T-cell (primary cell): ENCODE measurements at places on chromosomes 1 and 21.

GRCh38 chr1:47501069-47501468 lies 63.2 kb downstream of the FOXD2 start:
- no peak for DNase-seq
- no peak overlapping the region for H3K27ac ChIP-seq

DNA sequence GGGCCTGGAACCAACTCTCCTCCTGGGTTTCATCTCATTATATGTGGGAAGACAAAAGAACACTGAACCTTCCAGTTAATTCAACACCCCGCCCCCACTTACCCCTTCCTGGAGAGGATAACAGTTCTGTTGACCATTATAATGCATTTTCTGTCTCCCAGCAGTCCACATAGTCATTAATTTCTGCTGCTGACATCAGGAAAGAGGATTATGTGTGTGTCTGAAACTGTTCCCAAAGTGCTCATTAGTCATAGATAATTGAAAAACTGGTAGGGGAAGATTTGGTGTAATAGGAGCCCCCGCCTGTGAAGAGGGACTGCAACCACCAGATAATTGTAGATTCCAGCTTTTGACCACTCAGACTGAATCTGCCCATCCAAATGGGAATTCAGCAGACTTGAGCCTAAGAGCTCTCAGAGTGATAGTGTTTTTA lies 208.7 kb downstream of the FGGY start:
- H3K27ac ChIP-seq = no peak overlapping the region
- H3K4me1 ChIP-seq = no peaks in the 10 kb centered on the region
- no peaks in the 10 kb centered on the region for H3K27me3 ChIP-seq
- no peaks in the 10 kb centered on the region for H3K36me3 ChIP-seq

GRCh38 chr1:32848354-32849063 lies 22.2 kb downstream of the FNDC5 start:
- H3K27me3 ChIP-seq = no peaks in the 10 kb centered on the region
- peaks cover 3% of the 10 kb centered on the region for H3K36me3 ChIP-seq
- DNase-seq = no peak
- no peaks in the 10 kb centered on the region for H3K4me1 ChIP-seq
- H3K4me3 ChIP-seq = no peak overlapping the region
- H3K27ac ChIP-seq = no peak overlapping the region

DNA sequence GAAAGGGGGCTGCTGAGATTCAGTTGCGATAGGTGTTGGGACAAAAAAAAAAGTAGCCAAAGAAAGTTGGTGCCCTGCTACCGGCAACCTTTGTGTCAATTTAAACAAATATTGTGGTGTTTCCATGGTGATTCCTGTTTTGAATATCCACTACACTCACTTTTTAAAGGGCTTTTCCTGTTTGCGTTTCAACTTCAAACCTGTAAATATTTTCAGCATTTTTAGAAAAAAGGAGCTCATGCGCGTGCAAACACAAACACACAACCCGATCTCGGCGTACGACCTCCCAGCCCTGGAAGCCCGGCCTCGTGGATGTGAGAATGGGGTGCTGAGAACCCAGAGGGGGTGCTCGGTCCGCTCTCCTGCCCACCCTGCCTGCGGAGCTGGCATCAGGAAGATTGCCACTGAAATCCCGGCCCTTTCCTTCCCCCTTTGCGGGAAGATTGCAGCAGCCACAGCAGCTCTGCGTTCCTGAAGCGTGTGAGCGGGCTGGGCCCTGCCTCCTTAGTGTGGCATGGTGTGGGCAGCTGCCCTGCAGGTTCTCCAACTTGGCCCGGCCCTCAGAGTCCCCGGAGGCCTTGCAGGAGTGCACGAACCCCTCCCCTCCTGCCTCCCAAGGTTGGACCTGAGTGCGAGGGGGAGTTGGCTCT lies 34.8 kb downstream of the CASZ1 start:
- no peak overlapping the region for H3K4me3 ChIP-seq
- no peaks in the 10 kb centered on the region for H3K36me3 ChIP-seq
- no peak for DNase-seq
- H3K27me3 ChIP-seq = peaks cover 29% of the 10 kb centered on the region
- no peaks in the 10 kb centered on the region for H3K4me1 ChIP-seq
- no peak overlapping the region for H3K27ac ChIP-seq

- no peaks in the 10 kb centered on the region for H3K27me3 ChIP-seq
- no peaks in the 10 kb centered on the region for H3K36me3 ChIP-seq
- no peak overlapping the region for H3K4me3 ChIP-seq
Measured at GRCh38 chr21:35381743-35382310, 332.7 kb upstream of the RUNX1 start.

DNA sequence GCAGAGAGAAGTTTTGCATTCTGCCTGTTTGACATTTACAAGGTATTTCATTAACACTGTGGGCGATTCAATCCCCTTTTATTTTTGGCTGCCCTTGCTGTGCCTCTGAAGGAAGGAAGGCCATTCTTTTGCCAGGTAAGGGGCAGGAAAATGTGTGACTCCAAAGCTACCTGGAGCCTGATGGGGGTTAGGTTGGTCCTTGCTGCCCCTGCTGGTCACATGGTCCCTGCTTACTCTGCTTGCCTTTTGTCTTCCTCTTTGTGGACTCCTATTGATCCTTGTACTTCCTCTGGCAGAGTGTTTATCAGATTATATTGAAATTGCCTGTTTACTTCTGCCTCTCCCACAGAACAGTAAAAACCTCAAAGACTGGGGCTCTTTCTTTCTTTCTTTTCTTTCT lies 65.7 kb downstream of the ST6GALNAC3 start:
- no peak for DNase-seq
- no peak overlapping the region for H3K27ac ChIP-seq
- H3K27me3 ChIP-seq = no peaks in the 10 kb centered on the region
- no peak overlapping the region for H3K4me3 ChIP-seq

GRCh38 chr21:43925096-43925481 lies 60.1 kb downstream of the AGPAT3 start:
- no peak for DNase-seq
- H3K36me3 ChIP-seq = peaks cover 39% of the 10 kb centered on the region
- H3K27me3 ChIP-seq = no peaks in the 10 kb centered on the region
- peaks cover 3% of the 10 kb centered on the region for H3K4me1 ChIP-seq
- no peak overlapping the region for H3K4me3 ChIP-seq
- H3K27ac ChIP-seq = no peak overlapping the region

- no peaks in the 10 kb centered on the region for H3K4me1 ChIP-seq
- H3K27ac ChIP-seq = no peak overlapping the region
- DNase-seq = no peak
- no peak overlapping the region for H3K4me3 ChIP-seq
Measured at GRCh38 chr1:162857850-162858249, 3.1 kb downstream of the CCDC190 start.

DNA sequence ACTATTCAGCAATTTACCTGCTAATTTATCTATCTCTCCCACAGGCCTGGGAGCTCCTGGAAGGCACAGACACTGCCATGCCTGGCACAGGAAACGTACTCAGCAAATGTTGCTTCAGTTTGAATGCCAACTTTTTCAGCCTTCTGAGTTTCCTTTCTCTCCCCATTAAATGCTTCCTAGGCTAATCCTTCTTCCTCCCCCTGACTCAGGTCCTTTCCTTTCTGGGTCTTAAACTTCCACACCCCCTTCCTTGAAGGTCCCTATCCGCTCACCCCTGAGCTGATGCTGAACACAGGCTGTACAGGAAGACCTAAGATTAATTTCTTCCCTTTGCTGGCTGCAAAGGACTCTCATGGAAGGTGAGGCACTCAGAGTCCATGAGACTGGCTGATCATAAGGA lies 40.3 kb upstream of the ECE1 start:
- no peaks in the 10 kb centered on the region for H3K36me3 ChIP-seq
- H3K27ac ChIP-seq = peak overlapping the region; percentile 11
- no peaks in the 10 kb centered on the region for H3K27me3 ChIP-seq
- peaks cover 80% of the 10 kb centered on the region for H3K4me1 ChIP-seq

DNA sequence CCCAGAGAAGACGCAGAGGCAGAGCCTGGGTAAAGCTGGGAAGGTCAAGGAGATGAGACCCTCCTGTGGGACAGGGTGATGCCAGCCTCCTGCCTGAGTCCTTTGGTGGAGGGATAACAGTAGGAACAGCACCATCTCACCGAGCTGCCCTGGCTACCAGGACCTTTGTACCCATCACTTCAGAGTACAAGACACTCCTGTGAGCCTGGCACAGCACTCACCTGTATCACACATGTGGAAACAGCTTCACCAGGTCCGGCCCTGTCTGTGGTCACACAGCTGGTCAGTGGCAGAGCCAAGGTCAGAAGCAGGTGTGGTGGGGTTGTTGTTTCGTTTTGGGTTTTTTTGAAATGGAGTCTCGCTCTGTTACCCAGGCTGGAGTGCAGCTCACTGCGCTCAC lies 5.0 kb upstream of the TMEM200B start:
- H3K36me3 ChIP-seq = no peaks in the 10 kb centered on the region
- no peak overlapping the region for H3K4me3 ChIP-seq
- no peak overlapping the region for H3K27ac ChIP-seq
- DNase-seq = no peak
- no peaks in the 10 kb centered on the region for H3K27me3 ChIP-seq

DNA sequence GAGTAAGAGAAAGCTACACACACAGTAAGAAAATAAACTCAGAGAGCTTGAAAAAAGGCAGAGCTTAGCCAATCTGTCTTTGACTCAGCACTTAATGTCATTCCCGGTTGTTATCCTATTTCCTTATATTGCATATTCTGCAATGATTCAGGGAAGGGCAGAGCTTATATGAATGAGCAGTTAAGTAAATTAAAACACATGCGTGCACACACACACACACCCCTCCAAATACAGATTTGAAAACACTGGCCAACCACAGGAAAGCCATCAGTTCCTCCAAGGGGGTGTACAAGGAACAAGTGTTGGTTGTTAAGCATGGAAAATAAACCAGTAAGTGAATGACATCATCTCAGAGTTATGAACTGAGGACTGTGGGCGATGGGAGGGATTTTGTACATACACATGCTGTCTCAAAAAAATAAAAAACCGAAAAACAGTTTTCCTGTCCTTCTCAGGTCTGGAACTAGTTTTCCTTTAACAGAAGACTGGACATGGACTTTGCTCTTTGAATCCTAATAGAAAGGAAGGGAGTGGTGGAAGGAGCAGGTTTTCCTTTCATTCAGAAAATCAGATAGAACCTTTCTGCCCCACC lies 1.0 kb downstream of the IQGAP3 start:
- H3K4me3 ChIP-seq = no peak overlapping the region
- peaks cover 11% of the 10 kb centered on the region for H3K4me1 ChIP-seq
- H3K27me3 ChIP-seq = no peaks in the 10 kb centered on the region

- no peak overlapping the region for H3K27ac ChIP-seq
- no peak overlapping the region for H3K4me3 ChIP-seq
- H3K36me3 ChIP-seq = no peaks in the 10 kb centered on the region
- peaks cover 9% of the 10 kb centered on the region for H3K27me3 ChIP-seq
- H3K4me1 ChIP-seq = peaks cover 11% of the 10 kb centered on the region
Measured at GRCh38 chr1:39080831-39081270, 54.7 kb downstream of the NDUFS5 start.

GRCh38 chr21:41974752-41975053 lies 20.9 kb upstream of the C2CD2 start:
- no peak overlapping the region for H3K27ac ChIP-seq
- H3K4me3 ChIP-seq = no peak overlapping the region
- H3K27me3 ChIP-seq = peaks cover 5% of the 10 kb centered on the region
- H3K4me1 ChIP-seq = peaks cover 16% of the 10 kb centered on the region
- DNase-seq = no peak

DNA sequence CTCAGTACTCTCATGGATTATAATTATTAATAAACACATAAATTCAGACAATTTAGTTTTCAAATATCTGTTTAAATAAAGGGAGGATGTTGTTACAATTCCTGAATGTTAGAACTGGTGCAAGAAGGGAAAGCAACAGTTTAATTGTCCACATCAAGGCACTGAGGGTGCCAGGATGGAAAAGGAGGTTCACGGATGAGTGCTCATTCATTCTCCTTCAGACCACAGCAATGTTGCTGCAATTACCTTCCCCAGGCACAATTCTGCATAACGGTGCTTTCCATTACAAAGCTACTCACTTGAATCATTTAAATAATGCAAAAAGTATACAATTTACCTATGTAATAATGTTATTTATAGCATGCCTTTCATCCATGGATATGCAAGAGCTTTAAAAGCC lies 52.3 kb upstream of the COG2 start:
- H3K36me3 ChIP-seq = no peaks in the 10 kb centered on the region
- no peak overlapping the region for H3K27ac ChIP-seq
- no peaks in the 10 kb centered on the region for H3K4me1 ChIP-seq
- H3K27me3 ChIP-seq = peaks cover 10% of the 10 kb centered on the region
- no peak for DNase-seq

DNA sequence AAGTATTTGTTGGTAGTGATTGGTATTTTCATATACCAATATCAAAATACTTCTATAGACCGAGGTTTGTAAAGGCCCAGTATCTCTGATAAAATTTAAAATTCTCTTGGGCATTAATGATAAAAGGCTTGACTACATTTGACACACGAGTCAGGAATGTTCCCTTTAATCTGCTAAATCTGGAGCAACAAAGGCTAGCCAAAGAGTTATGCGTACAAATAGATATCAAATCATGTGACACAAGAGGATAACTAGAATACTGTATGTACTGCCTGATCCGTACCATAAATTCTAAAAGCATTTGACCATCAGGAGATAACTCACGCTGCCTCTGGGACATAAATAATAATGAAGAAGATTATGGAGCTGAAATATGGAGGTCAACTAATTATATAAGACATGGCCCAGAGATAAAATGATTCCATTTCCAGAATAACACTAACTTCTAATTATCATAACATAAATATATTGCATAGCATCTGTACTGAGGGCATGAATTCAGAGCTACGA lies 64.2 kb upstream of the SH3GLB1 start:
- H3K27ac ChIP-seq = no peak overlapping the region
- no peak for DNase-seq
- no peak overlapping the region for H3K4me3 ChIP-seq
- H3K4me1 ChIP-seq = no peaks in the 10 kb centered on the region

- H3K4me1 ChIP-seq = peaks cover 35% of the 10 kb centered on the region
- peak overlapping the region; percentile 77 for H3K27ac ChIP-seq
- no peak for DNase-seq
- no peak overlapping the region for H3K4me3 ChIP-seq
- H3K27me3 ChIP-seq = no peaks in the 10 kb centered on the region
Measured at GRCh38 chr1:6544831-6545230, 9.5 kb downstream of the NOL9 start.

DNA sequence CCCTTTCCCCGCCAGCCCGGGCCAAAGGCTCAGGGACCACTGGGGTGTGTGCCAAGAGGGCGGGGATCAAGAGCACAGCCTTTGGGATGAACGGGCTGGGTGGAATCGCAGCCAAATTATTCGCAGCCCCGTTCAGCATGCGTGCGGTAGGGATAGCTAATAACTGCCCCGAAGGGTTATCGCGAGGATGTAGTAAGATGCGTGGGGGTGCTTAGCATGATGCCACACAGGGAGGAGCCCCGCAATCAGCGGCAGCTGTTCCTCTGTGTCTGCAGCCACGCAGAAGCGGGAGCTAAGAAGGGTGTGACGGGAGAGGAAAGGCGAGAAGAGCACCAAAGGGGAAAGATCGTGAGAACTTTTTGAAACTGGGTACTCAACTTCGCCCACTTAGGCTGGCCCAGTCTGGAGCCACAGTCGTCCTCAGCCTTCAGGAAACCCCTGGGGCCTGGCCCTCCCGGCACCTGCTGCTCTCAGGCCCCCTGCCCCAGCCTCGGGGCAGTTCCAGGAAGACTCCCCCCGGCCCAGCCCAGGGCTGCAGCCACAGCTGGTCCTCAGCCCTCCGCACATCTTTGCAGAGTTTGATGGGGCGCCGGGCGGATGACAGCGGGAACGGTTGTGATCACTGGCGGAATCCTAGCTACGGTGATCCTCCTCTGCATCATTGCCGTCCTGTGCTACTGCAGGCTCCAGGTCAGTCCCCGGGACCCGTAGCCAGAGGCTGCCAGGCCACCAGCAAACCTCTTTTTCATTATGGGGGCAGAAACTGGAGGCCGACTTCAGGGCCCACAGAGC lies 64.9 kb downstream of the TOR1AIP2 start:
- no peak overlapping the region for H3K27ac ChIP-seq
- peaks cover 46% of the 10 kb centered on the region for H3K27me3 ChIP-seq
